WTC11 (cell line): ENCODE measurements at places on chromosomes 13 and 19.
A peak's percentile ranks its signal among the peaks of the same experiment; 100 is the strongest.

DNA sequence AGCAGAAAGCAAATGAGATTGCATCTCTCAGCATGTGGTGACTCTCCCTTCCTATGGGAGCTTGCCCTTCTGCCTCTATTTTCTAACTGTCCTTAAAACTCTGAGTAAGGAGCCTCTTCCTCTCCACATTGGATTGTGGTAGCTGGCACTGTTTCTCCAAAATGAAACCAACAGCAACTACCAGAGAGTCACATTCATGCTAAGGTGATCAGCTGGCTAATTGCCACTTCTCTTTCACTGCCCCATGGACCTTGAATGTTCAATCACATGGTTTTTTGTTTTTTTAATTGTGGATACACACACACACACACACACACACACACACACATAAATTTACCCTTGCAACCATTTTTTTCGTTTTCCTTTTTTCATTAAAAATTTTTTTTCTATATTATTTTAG lies 154.7 kb upstream of the TSC22D1 start:
- no peak for DNase-seq

- no peak for DNase-seq
These were observed 278.6 kb upstream of the EDNRB start for GRCh38 chr13:78197231-78197630.

- DNase-seq = no peak
These were observed 28.5 kb downstream of the AP1M1 start for GRCh38 chr19:16226184-16226591.

- no peak for DNase-seq
These were observed 146.5 kb downstream of the LACC1 start for GRCh38 chr13:44026194-44026593.

DNA sequence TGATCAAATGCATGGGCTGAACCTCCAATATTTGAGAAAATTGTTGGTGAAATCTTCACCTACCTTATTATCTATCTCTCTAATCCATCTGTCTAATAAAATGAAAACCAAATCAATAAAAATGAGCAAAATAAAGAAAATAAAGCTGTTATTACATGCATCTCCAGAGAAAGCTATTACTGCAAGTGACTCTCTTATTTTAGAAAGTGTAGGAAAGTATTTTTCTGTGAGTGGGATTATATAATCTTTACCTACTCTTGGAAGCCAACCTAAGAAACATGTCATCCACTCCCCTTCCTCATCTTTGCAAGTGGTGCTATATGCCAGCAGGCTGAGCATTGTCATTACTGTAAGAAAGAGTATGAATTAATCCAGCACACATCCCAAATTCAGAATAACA lies 191.5 kb upstream of the RFC3 start:
- no peak for DNase-seq

DNA sequence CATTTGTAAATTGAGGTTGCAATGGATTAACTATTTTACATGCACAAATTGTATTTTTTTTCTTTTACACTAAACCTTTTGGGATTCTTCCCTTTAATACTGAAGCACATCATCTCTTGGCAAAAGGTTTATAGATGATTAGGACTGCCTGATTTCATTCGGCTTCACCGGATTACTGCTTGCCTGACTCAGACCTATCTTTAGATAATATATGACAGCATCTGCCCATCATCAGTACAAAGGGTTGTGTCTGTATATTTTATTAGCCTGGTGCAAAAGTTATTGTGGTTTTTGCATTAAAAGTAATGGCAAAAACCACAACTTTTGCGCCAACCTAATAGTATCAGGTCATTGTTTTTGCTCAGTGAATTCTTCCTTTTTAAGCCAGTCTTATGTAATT lies 316.2 kb upstream of the HTR2A start:
- no peak for DNase-seq

DNA sequence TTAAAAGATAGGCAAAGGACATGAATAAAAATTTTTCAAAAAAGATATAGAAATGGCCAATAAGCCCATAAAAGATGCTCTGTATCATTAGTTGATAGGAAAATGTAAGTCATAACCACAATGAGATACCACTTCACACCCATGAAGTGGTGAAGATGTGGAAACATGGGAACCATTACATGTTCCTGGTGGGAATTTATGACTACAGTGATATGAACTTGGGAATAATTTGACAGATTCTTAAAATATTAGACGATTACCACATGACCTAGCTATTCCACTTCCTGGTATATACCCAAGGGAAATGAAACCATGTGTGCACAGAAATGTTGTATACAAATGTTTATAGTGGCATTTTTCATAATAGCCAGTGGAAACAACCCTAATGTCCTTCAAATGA lies 232.2 kb downstream of the GGACT start:
- DNase-seq = no peak

- no peak for DNase-seq
These were observed 9.5 kb downstream of the SHANK1 start for GRCh38 chr19:50710094-50710493.

- peak; percentile 96 for DNase-seq
These were observed 33.0 kb downstream of the DEDD2 start for GRCh38 chr19:42184401-42184861.

DNA sequence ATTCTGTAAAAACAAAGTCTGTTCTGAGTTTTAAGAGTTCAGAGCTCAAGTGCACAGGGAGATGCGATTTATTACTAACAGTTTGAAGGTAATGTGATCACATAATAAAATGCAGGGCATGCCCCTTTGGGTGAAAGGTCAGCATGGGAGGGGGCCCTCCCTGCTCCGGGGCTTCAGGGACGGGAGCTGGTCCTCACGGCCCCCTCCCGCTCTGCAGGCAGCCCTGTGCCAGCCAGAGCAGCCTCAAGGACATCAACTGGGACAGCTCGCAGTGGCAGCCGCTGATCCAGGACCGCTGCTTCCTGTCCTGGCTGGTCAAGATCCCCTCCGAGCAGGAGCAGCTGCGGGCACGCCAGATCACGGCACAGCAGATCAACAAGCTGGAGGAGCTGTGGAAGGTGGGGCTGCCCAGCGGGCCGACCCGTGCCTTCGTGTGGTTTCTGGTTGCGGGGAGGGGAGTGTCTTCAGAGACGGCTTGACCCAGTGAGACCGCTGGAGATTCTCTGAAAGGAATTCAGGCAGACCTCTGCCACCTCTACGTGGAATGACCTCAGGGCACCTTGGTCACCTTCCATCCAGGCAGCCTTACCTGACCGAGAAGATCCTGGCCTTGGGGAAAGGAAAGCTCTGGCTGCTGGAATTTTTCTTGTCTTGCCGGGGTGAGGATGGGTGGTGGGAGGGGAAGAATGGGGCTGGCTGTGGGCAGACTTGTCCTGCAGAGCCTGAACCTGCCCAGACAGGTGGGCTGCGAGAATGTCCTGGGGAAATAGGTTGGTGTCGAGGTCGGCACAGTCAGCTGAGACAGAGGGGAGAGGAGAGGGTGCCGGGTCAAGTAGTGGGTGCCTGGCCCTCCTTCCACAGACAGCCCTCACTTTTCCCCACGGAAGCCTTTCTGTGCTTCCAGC lies 19.0 kb downstream of the UPF1 start:
- DNase-seq = no peak

- DNase-seq = no peak
These were observed 431.1 kb downstream of the EFNB2 start for GRCh38 chr13:106104281-106104901.

DNA sequence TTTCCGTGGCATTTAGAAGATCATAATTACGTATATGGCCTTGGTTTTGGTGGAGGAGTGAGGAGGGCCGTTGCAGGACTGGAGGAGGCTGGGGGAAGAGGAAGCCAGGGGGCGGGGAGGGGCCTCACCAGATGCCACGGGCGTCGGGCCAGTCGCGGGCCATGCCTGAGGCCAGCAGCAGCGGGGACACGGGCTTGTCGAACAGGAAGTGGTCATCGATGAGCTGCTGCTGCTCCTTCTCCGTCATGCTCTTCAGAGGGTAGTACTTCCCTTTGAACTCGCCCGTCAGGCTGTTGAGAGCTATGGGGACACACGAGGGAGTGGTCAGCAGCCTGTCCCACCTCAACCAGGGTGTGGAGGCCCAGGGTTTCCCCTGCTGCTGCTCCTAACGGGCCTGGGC lies 11.1 kb downstream of the CKM start:
- DNase-seq = no peak

- no peak for DNase-seq
These were observed 274.4 kb upstream of the GPC6 start for GRCh38 chr13:92952161-92952560.

- no peak for DNase-seq
These were observed 31.3 kb upstream of the FGF9 start for GRCh38 chr13:21639561-21639960.

GRCh38 chr13:83216479-83217245 lies 665.6 kb downstream of the SLITRK1 start:
- DNase-seq = no peak

DNA sequence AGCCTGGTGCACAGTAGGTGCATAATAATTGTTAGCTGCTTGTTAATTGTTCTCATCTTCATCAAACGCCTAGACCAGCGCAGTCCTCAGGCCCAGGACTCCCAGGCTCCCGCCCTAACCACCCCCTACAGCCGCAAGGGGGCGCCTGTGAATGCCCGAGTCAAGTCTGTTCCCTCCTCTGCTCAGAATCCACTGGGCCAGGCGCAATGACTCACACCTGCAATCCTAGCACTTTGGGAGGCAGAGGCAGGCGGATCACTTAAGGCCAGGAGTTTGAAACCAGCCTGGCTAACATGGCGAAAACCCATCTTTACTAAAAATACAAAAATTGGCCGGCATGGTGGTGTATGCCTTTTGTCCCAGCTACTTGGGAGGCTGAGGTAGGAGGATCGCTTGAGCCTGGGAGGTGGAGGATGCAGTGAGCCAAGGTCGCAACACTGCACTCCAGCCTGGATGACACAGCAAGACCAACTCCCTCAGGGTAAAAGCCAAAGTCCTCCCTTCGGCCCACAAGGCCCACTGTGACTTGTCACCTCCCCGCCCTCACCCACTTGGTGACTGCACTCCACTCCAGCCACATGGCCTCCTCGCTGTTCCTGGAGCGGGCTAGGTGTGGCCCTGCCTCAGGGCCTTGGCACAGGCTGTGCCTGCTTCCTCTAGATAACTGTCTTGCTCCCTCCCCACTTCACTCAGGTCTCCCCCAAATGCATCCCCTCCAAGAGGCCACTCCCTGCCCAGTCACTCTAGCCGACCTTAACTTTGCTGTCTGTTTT lies 9.1 kb downstream of the ZNF653 start:
- DNase-seq = peak; percentile 91

- no peak for DNase-seq
These were observed 6.7 kb downstream of the PAN3 start for GRCh38 chr13:28145049-28145448.

DNA sequence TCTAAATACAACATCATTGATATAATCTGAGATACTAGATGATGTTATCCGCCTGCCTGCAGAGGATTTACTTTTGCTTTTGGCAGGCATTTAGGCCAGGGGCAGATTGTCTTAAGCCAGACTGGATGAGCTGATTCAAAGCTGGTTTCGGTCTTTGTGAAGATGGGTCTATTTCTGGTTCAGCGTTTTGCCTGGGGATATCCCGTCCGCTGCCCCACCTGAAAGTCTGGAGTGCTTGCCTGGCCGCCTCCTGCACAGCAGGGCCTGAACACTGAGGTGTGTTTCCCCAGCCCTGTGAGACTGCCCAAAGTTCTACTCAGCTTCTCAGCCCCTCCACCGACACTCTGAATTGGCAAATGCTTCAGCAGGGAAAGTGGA lies 149.7 kb downstream of the KATNAL1 start:
- DNase-seq = no peak

DNA sequence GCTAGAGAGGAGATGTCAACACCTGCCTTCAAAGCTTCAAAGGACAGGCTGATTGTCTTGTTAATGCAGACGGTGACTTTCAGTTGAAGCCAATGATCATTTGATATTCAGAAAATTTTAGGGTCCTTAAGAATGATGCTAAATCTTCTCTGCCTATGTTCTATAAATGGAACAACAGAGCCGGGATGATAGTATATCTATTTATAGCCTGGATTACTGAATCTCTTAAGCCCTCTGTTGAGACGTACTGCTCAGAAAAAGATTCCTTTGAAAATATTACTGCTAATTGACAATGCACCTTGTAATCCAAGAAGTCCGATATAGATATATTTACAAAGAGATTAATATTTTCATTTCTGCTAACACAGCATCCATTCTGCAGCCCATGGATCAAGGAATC lies 35.8 kb upstream of the LMO7 start:
- no peak for DNase-seq

- no peak for DNase-seq
These were observed 22.3 kb upstream of the CSNK1A1L start for GRCh38 chr13:37127691-37128241.

- no peak for DNase-seq
These were observed 503.3 kb downstream of the COG6 start for GRCh38 chr13:40158757-40159156.

DNA sequence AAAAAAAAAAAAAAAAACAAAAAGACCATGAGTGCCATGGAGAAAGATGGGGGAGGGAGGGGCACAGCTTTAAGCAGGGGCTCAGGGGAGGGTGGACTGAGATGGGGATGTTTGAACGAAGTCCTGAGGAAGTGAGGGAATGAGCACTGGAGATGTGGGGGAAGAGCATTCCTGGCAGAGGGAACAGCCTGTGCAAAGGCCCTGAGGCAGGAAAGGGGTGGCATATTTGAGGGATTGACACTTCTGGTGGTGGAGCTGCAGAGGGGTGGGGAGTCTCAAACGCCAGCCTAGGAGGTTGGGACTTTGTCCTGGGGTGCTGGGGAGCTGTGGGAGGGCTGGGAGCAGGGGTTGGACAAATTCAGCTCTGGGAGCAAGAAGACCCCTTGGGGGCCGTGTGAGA lies 29.2 kb downstream of the MYH14 start:
- no peak for DNase-seq

- DNase-seq = no peak
These were observed 3.4 kb upstream of the RFX2 start for GRCh38 chr19:6113616-6114188.

- no peak for DNase-seq
These were observed 53.2 kb downstream of the NWD1 start for GRCh38 chr19:16772841-16773240.

DNA sequence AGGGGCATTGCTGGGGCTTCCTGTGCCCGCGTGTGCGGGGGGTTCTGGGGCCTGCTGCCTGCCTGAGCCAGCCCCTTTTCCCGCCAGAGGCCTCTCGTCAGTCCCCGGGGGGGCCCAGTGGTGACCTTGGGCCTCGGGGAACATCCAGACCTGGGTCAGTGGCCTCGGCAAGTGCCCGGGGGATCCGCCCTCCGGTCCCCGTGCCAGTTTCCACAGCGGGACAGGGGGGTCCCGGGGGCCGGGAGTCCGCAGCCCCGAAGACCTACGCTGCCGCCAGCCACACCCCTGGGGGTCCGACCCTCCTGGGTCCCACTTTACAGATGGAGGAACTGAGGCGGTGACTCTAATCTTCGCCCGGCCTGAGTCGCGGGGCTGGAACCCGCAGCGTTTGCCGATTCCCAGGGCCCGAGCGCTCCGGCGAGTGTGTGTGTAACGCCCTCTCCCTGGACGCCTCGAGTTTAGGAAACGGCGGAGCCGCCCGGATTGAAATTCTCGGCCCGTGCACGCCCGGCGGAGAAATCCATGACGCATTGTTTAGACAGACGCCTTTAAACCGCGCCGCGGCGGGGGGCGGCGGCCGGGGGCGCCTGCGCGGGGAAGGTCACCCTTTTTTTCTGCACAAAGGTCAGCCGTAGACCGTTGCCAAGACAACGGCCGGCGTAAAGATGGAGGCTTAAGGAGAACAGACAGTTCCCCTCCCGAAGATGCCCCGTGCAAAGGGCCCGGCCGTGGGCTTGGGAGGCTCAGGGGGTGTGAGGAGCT lies 39.3 kb downstream of the EFNA2 start:
- peak; percentile 64 for DNase-seq
